NCI-H1436 (cell line): ENCODE measurements at places on chromosomes 16 and 17.

GRCh38 chr16:8943966-8944759 is 19.5 kb downstream of the USP7 start:
- no peak for DNase-seq

GRCh38 chr17:81682565-81683207 is 911 bp downstream of the ARL16 start:
- DNase-seq = no peak

GRCh38 chr16:69618721-69619120 is 53.0 kb downstream of the NFAT5 start:
- DNase-seq = no peak

DNA sequence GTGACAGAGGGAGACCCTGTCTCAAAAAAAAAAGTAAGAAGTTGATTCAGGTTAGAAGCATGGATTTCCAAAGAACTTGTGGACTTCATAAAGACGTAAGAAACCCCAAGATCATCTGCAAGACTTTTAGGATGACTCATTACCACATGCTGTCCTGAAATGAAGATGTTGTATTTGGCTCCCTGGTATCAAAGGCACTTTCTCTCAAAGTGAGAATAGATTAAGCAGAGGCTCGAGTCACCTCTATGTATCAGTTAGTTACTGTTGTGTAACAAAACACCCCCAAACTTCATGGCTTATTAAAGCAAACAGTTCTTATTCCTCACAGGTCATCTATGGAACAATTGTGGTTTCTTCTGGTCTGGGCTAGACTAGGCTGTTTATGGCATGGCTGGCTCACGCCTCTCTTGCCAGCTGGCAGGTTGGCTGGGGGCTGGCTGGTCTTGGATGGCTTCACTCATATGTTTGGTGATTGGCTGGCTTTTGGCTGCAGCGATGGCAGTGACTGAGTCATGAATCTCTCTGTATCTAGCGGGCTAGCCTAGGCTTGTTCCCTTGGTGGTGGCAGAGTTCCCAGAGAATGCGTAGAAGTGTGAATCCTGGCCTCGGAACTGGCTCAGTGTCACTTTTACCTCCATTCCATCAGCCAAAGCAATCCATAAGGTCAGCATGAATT is 60.4 kb upstream of the MSI2 start:
- DNase-seq = no peak

- DNase-seq = no peak
Observed at GRCh38 chr17:57484081-57484666, 227.9 kb downstream of the MSI2 start.

DNA sequence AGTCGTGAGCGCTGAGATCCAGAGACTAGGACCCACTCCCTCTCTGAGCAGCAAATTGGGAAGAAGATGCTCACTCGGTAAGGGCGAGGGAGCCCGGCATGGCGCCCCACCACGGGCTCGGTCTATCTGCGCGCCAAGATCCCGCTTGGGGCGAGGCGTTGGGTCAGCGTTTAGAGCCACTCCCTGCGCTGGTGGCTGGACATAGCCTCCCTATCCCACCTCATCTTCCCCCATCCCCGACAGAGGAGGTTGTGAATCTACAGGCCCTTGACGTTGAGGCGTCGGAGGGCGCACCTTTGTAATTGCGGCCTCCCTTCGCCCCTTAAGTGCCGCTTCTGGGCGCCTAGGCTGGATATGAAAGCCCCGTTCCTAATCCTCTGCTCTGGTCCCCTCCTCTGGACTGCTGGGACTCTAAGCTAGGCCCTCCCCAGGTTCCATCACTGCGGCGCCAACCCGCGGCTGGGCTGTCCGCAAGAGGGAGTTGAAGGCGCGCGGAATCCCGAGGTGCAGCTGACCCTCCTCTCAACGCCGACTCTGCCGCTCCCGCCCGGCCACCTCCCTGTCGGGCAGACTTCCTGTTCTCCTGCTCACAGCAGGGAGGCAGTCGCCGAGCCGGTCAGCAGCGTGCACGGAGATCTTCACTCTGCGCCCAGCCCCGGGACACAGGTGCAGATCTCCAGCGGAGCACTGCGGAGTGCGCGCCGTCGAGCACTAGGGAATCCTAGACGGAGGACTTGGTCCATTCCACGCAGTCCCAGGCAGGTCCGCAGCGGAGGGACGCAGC is 16.1 kb upstream of the HOXB9 start:
- DNase-seq = no peak

- no peak for DNase-seq
Observed at GRCh38 chr16:59391617-59392364, 657.7 kb upstream of the GOT2 start.

GRCh38 chr16:81629034-81629802 is 149.9 kb upstream of the PLCG2 start:
- no peak for DNase-seq

- no peak for DNase-seq
Observed at GRCh38 chr17:74028354-74029116, 174.9 kb upstream of the RPL38 start.

DNA sequence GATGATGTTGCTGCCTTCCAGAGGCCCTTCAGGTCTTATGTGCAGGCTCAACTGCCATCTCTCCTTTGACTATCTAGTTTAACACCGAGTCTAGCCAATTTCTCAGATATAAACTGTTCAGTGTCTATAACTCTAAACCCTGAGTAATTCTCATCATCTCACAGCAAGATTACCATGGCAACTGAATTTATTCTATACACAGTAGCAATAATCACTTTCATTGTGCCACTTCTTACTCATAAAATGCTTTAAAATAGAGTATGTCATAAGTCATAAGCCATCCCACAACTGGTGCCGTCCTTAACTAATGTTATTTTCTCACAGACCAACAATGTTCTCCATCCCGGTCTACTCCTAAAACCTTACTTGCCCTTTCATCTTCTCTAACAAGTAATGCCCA is 45.0 kb downstream of the SYNRG start:
- DNase-seq = no peak

DNA sequence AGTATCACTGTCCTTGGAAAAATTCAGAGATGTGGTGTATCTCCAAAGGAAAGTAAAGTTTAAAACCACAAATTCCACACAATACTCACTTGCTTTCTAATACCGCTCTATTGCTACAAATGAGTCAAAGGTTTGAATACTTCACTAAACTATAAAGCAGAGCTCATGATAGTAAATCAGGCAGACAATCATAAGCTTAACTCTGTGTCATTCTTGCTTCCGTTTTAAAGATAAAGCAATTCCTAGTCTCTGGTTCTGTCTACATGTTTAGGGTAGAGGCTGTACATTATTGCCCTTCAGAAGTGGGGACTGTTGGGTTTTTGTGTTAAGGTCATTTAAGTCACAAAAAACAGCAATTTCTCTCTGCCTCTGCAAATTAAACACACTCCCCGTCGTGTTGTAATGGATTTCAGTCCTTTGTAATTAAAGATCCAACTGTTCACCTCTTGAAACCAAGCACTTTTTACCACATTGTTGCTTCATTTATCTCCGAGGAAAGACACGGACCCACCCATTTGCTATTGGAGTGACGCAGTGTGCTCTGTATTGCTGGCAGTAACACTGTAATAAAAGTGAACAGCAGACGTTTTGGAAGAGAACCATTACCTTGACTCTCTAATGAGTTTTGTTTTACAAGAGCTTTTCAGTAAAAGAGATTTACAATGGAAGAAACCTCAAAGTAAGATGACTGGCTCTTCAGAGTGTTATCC is 83.1 kb upstream of the CNTNAP4 start:
- no peak for DNase-seq

GRCh38 chr17:19958023-19958422 is 19.6 kb downstream of the AKAP10 start:
- no peak for DNase-seq

GRCh38 chr17:19372866-19373504 is 5.3 kb upstream of the MAPK7 start:
- DNase-seq = no peak

DNA sequence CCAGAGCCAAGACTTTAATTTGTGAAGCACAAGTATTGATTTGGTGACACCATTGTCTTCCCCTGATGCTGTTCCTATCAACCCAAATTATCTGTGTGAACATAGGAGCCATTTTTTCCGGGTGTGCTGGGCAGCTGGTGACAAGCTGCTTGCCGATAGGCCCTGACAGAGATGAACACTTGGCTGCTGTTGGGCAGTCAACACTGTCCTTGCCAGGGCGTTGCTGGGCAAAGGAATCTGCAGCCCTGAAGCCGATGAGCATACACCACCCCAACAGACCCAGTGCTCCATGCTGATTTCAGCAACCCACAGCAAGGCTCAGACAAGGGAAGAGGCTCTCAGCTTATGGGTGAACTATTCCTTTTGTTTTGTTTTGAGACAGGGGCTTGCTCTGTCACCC is 105.4 kb downstream of the YPEL2 start:
- DNase-seq = no peak

DNA sequence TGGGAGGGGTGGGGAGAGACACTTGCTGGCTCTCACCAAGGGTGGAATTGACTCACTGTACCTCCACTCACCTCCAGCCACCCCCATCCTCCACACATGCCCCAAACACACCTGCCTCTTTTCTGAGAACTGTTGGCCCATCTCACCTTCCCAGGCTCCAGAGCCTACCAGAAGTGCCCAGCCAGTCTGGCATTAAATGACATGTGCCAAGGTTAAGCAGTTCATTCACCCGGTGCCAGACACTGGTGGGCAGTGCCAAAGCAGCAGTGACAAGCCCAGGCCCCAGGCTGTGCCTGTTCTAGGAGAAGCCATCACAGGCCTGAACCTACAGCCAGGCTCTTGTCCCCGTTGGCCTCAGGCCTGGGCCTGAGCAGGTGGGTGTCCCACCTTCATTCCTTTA is 11.2 kb downstream of the MVP start:
- no peak for DNase-seq
